Esophagus squamous epithelium (tissue), 5 donors: ENCODE measurements at places on chromosomes 12 and 14. TPM values are rescaled to one million over a fixed set of nuclear protein-coding genes. Genes with fewer than 3 reads are reported as not detected.

GRCh38 chr12:107035733-107036132 is 48.8 kb upstream of the MTERF2 start:
- H3K4me3 ChIP-seq, result no peak overlapping the region
- H3K36me3 ChIP-seq, result no peaks in the 10 kb centered on the region
- H3K27ac ChIP-seq, result no peak overlapping the region
- no peaks in the 10 kb centered on the region for H3K27me3 ChIP-seq
- H3K4me1 ChIP-seq, result no peaks in the 10 kb centered on the region

- H3K27me3 ChIP-seq, result no peaks in the 10 kb centered on the region
- H3K4me3 ChIP-seq, result no peak overlapping the region
Observed at GRCh38 chr14:61911574-61911973, 149.4 kb downstream of the SNAPC1 start.

GRCh38 chr12:48017496-48017895 is 13.2 kb upstream of the COL2A1 start:
- H3K27me3 ChIP-seq, result no peaks in the 10 kb centered on the region
- DNase-seq, result no peak
- H3K4me3 ChIP-seq, result no peak overlapping the region
- H3K4me1 ChIP-seq, result no peaks in the 10 kb centered on the region
- no peak overlapping the region for H3K27ac ChIP-seq

GRCh38 chr14:102363182-102363943 is 622 bp downstream of the TECPR2 start:
- H3K27ac ChIP-seq, result peak overlapping the region; percentile 94
- no peaks in the 10 kb centered on the region for H3K36me3 ChIP-seq
- H3K27me3 ChIP-seq, result no peaks in the 10 kb centered on the region
- H3K4me1 ChIP-seq, result peaks cover 15% of the 10 kb centered on the region
- DNase-seq, result no peak
- peak overlapping the region; percentile 94 for H3K4me3 ChIP-seq

The PLXNC1 gene
- total RNA-seq, result 1.0 TPM

- H3K4me1 ChIP-seq, result no peaks in the 10 kb centered on the region
- no peaks in the 10 kb centered on the region for H3K36me3 ChIP-seq
- no peak overlapping the region for H3K27ac ChIP-seq
- DNase-seq, result no peak
- no peak overlapping the region for H3K4me3 ChIP-seq
Observed at GRCh38 chr12:121062391-121063045, 23.5 kb upstream of the OASL start.

- no peak for DNase-seq
- H3K27me3 ChIP-seq, result no peaks in the 10 kb centered on the region
- no peaks in the 10 kb centered on the region for H3K4me1 ChIP-seq
- H3K36me3 ChIP-seq, result no peaks in the 10 kb centered on the region
Observed at GRCh38 chr14:84108746-84109457, 1421.0 kb upstream of the FLRT2 start.

DNA sequence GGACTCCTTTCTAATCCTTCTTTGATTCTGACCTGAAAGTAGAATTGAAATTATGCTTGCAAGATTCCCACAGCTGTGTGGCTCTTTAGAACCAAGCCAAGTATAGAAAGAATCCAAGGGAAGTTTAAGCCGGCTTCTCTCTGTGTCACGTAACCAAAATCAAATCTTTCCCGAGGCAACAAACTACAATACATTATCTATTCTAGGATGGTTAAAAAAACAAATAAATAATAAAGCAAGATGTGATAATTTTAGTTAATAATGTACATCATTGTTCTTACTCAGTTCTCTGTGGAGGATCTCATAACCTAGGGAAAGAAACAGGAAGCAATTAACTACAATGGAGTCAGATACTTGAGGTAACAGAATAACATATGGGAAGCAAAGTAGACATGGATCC is 78.1 kb upstream of the ST8SIA1 start:
- no peak overlapping the region for H3K27ac ChIP-seq
- H3K4me3 ChIP-seq, result no peak overlapping the region
- no peaks in the 10 kb centered on the region for H3K36me3 ChIP-seq
- DNase-seq, result no peak
- peaks cover 46% of the 10 kb centered on the region for H3K4me1 ChIP-seq

The PTPRB gene
- 4.0 TPM for total RNA-seq

The SMCO2 gene
- total RNA-seq, result 1.5 TPM
